HCT116 (cell line): ENCODE measurements at places on chromosomes 16 and 17. TPM values are rescaled to one million over a fixed set of nuclear protein-coding genes. Genes with fewer than 3 reads are reported as not detected.

GRCh38 chr17:50587571-50587970, 27.1 kb downstream of the CACNA1G start:
- DNase-seq: no peak
- H3K4me1 ChIP-seq: no peaks in the 10 kb centered on the region
- no peak overlapping the region for H3K4me3 ChIP-seq

DNA sequence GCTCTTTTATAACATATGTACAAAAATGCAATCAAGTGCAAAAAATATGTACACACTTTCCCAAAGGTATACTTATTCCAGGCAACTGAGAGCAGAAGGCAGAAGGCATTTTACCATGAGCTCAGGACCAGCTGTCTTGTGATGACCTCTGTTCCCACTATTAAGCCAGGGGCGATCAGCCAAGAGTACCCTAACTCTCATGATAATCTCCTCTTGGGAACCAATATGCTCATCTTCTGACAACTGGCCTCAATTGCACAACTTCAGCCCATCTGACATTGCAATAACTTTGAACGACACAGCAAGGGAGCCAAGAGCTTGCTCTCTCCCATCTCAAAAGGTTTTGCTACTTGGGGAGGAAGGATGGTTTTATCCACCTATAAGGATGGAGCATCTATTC, 471.9 kb downstream of the HS3ST3B1 start:
- H3K27ac ChIP-seq: no peak overlapping the region
- DNase-seq: no peak
- no peak overlapping the region for H3K4me3 ChIP-seq
- no peaks in the 10 kb centered on the region for H3K36me3 ChIP-seq
- no peaks in the 10 kb centered on the region for H3K27me3 ChIP-seq

DNA sequence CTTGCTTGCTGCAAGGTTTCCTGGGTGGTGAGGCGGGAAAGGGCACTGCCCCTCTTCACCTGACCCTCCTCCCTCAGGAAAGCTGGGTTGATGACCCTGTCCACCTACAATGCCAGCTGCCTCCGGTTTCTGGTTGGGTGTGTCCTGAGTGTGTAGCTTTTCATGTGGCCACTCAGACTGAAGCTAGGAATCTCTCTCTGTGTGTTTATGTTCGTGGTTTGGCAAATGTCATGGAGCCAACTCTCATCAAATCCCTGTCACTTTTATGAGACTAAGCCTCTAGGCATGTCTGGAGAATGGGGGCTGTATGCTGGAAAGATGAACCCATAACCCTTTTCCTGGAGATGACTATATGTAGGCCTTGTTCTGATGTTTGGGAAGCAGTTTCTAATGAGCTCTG, 17.1 kb downstream of the PLEKHG4 start:
- no peaks in the 10 kb centered on the region for H3K36me3 ChIP-seq
- no peak for DNase-seq
- peaks cover 7% of the 10 kb centered on the region for H3K4me1 ChIP-seq
- H3K27me3 ChIP-seq: no peaks in the 10 kb centered on the region

GRCh38 chr17:66426397-66427033, 124.1 kb downstream of the PRKCA start:
- no peaks in the 10 kb centered on the region for H3K36me3 ChIP-seq
- no peaks in the 10 kb centered on the region for H3K27me3 ChIP-seq
- no peaks in the 10 kb centered on the region for H3K4me1 ChIP-seq
- no peak overlapping the region for H3K27ac ChIP-seq

KRT28 gene
- not detected for total RNA-seq

DNA sequence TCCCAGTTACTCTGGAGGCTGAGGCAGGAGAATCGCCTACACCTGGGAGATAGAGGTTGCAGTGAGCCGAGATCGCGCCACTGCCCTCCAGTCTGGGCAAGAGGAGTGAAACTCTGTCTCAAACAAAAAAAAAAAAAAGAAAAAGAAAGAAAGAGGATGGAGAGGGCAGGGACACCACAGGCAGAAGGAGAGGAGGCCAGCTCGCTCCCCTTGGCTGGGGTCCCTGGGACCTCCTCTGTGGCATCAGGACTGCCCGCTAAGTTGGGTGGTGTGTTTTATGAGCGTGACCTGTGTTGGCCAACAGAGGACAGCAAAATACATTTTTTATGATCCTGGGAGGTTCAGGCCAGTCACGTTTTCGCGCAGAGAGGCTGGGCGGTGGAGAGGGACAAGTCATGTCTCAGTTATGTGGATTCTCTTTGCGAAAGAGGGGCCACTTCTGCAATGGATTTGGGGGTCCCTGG, 229.6 kb downstream of the MRTFB start:
- peaks cover 12% of the 10 kb centered on the region for H3K4me1 ChIP-seq
- no peaks in the 10 kb centered on the region for H3K36me3 ChIP-seq
- H3K27me3 ChIP-seq: no peaks in the 10 kb centered on the region
- no peak overlapping the region for H3K27ac ChIP-seq
- H3K4me3 ChIP-seq: peak overlapping the region; percentile 57
- DNase-seq: peak; percentile 71

DNA sequence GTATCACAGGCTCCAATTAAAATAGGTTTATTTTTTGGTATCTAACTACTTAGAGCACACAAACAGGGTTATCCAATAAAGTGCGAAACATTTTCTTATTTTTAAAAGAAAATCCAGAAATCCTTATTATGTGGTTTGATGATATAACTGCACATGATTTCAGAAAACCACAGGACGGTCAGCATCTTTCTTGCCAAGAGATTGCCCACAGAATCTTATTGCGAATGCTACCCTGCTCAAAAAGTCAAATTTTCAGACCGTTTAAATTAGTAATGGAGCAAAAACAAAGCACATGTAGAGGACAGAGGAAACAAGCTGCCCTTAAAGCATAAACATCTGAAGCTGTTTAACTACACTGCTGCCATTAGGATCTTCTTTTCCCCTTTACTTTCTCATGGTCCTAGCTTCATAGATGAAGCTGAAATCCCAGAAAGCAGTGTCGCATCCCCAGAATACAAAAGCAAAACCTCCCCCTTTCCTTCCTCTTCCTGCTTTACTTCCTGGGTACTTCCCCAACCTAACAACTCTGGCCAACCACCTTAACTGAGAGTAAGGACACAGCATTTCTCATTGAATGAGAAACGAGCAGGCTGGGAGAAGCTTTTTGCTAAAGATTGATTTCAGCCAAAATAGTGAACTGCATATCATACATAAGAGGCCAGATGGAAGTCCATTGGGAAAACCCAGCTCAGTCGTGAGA, 43.7 kb downstream of the CMTM4 start:
- no peaks in the 10 kb centered on the region for H3K27me3 ChIP-seq
- no peak overlapping the region for H3K27ac ChIP-seq
- no peaks in the 10 kb centered on the region for H3K36me3 ChIP-seq
- H3K4me1 ChIP-seq: peaks cover 8% of the 10 kb centered on the region

DNA sequence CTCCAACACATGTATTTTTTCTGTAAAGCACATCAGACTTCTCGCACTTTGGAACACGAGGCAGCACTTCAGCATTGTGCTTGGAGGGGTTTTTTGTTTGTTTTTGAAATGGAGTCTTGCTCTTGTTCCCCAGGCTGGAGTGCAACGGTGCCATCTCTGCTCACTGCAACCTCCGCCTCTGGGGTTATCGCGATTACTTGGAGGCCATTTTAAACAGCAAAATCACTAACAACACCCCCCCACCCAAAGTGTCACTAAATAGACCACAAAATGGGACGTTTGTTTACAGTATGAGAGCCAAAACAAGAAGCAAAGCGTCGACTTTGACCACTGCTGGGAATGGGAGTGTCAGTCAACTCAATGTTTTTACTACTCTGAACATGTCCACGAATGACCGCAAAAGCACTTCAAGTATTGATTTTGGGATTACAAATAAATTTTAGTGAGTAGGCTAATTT, 9.0 kb upstream of the C16orf87 start:
- no peaks in the 10 kb centered on the region for H3K27me3 ChIP-seq
- H3K36me3 ChIP-seq: no peaks in the 10 kb centered on the region
- no peak overlapping the region for H3K4me3 ChIP-seq
- no peak for DNase-seq

C17orf107 gene
- total RNA-seq: 1.7 TPM

GRCh38 chr16:56607675-56608042, 725 bp upstream of the MT2A start:
- H3K36me3 ChIP-seq: no peaks in the 10 kb centered on the region
- peak overlapping the region; percentile 85 for H3K4me3 ChIP-seq
- peaks cover 81% of the 10 kb centered on the region for H3K4me1 ChIP-seq
- peak overlapping the region; percentile 96 for H3K27ac ChIP-seq

DNA sequence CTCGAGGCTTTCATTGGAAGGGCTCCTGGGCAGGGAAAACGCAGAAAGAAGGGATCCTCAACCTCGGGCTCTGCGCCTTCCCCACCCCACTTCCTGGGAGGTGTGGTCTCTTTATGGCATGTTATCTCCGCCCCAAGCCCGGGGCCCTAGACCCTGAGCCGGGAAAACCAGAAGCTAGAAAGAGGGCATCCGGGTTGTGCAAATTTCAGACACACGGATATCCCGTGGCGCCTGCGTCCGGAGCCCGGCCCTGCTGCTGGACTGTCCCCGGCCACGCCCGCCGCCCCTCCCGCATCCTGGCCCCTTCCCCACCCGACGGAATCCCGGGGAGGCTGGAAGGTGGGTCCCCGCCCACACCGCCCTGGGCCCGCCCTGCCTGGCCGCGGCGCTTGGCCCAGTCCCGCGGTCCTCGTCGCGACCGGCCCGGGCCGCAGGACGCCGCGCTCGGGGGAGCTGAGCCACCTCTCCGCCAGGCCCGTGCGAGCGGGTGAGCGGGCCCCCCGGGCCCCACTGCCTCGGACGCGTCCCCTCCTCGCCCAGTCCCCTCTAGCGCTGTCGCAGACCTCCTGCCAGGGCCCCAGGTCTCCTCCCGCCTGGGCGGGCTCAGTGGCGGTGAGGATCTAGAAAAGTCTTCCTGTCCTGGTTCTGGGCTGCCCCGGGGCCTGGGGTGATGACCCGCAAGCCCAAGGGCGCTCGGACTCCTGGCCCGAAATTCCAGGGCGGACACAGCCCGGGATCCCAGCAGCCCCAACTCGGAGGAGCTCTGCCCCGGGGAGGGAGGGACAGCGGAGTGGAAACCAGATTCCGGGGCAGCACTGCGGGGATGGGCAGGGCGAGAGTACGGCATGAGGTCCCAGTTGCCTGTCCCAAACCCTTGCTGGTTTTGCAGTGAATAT, at the start of gene SLC16A5:
SLC16A5 (plus strand) TSS at position 397 of the 896 bp plus-strand sequence. CDS start 5,683 bp downstream, outside the sequence.
- no peaks in the 10 kb centered on the region; the same call in 1 of the 2 replicates for H3K36me3 ChIP-seq
- H3K27ac ChIP-seq: peak within 1 kb of the TSS; percentile 99
- H3K4me1 ChIP-seq: peaks cover 89% of the 10 kb centered on the region
- peak within 1 kb of the TSS; percentile 76 for H3K4me3 ChIP-seq
- H3K27me3 ChIP-seq: no peaks in the 10 kb centered on the region

- no peak overlapping the region for H3K4me3 ChIP-seq
- no peaks in the 10 kb centered on the region for H3K4me1 ChIP-seq
- H3K36me3 ChIP-seq: no peaks in the 10 kb centered on the region
- no peak overlapping the region for H3K27ac ChIP-seq
- H3K27me3 ChIP-seq: no peaks in the 10 kb centered on the region
Observed at GRCh38 chr17:33469911-33470310, 176.8 kb upstream of the ASIC2 start.

- H3K4me1 ChIP-seq: no peaks in the 10 kb centered on the region
- DNase-seq: no peak
- H3K27me3 ChIP-seq: no peaks in the 10 kb centered on the region
- H3K36me3 ChIP-seq: no peaks in the 10 kb centered on the region
- no peak overlapping the region for H3K27ac ChIP-seq
- no peak overlapping the region for H3K4me3 ChIP-seq
Observed at GRCh38 chr16:62135446-62135845, 99.2 kb upstream of the CDH8 start.

- DNase-seq: no peak
- no peaks in the 10 kb centered on the region for H3K4me1 ChIP-seq
- H3K36me3 ChIP-seq: no peaks in the 10 kb centered on the region
- no peak overlapping the region for H3K4me3 ChIP-seq
- H3K27ac ChIP-seq: no peak overlapping the region
Observed at GRCh38 chr16:14677627-14678026, 16.5 kb downstream of the PLA2G10 start.

DNA sequence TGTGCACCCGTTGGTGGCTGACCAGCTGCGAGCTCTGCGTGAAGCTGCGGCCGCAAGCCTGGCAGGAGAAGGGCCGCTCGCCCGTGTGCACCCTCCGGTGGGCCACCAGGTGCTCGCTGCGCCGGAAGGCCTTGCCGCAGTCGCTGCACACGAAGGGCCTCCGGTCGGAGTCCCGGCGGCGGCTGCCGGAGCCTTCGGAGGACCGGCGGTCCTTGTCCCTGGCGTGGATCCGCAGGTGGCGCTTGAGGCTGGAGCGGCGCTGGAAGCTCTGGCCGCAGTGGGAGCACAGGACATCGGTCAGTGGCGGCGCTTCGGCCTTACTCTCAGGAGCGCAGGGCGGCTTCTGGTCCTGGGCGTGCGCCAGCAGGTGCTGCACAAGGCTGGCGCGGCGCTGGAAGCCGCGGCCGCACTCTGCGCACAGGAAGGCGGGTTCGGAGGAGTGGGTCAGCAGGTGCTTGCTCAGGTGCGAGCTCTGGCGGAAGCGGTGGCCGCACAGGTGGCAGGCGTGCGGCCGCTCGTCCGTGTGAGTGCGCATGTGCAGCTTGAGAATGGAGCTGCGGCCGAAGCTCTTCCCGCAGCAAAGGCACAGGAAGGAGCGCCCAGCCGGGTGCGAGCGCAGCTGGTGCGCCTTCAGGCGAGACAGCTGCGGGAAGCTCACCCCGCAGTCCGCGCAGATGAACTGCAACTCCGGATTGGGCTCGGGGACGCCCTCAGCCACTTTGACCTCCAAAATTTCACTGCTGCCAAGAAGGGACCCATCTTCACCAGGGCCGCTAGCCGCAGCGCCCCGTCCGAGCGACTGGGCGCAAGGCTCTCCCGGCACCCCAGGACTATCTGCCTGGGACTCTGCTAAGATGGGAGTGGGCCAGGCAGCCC, 9.1 kb downstream of the ZSCAN10 start:
- no peaks in the 10 kb centered on the region for H3K36me3 ChIP-seq
- no peak overlapping the region for H3K4me3 ChIP-seq
- H3K27ac ChIP-seq: no peak overlapping the region
- no peaks in the 10 kb centered on the region for H3K27me3 ChIP-seq
- DNase-seq: no peak

GRCh38 chr17:81030741-81031565, 4.0 kb upstream of the BAIAP2 start:
- no peak for DNase-seq
- H3K27me3 ChIP-seq: no peaks in the 10 kb centered on the region
- peaks cover 5% of the 10 kb centered on the region for H3K36me3 ChIP-seq
- peaks cover 8% of the 10 kb centered on the region; the same call in 1 of the 2 replicates for H3K4me1 ChIP-seq
- H3K4me3 ChIP-seq: no peak overlapping the region

DNA sequence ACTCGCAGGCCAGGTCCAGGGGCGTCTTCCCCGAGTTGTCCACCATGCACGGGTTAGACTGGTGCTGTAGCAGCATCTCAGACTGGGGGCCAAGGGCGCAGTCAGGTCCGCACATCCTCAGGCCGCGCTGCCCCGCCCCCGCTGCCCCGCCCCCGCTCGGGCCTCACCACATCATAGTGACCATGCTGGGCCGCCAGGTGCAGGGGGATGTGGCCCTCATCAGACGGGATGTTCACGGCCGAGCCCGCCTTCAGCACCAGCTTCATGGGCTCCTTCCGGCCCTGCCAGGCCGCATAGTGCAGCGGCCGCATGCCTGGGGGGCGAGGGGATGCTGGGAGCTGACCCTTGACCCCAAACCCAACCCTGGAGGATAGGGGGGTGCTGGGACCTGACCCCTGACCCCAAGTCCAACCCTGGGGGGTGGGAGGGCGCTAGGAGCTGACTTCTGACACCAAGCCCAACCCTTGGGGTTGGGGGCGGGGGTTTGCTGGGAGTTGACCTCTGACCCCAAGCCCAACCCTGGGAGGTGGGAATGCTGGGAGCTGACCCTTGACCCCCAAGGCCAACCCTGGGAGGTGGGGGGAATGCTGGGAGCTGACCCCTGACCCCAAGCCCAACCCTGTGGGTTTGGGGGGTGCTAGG, 7.0 kb downstream of the CASKIN1 start:
- no peak overlapping the region for H3K4me3 ChIP-seq
- no peaks in the 10 kb centered on the region for H3K36me3 ChIP-seq
- H3K27me3 ChIP-seq: no peaks in the 10 kb centered on the region
- H3K4me1 ChIP-seq: peaks cover 4% of the 10 kb centered on the region
